Left lung (tissue), 14 donors: ENCODE measurements at places on chromosomes 6 and 20.
A peak's percentile ranks its signal among the peaks of the same experiment; 100 is the strongest.

DNA sequence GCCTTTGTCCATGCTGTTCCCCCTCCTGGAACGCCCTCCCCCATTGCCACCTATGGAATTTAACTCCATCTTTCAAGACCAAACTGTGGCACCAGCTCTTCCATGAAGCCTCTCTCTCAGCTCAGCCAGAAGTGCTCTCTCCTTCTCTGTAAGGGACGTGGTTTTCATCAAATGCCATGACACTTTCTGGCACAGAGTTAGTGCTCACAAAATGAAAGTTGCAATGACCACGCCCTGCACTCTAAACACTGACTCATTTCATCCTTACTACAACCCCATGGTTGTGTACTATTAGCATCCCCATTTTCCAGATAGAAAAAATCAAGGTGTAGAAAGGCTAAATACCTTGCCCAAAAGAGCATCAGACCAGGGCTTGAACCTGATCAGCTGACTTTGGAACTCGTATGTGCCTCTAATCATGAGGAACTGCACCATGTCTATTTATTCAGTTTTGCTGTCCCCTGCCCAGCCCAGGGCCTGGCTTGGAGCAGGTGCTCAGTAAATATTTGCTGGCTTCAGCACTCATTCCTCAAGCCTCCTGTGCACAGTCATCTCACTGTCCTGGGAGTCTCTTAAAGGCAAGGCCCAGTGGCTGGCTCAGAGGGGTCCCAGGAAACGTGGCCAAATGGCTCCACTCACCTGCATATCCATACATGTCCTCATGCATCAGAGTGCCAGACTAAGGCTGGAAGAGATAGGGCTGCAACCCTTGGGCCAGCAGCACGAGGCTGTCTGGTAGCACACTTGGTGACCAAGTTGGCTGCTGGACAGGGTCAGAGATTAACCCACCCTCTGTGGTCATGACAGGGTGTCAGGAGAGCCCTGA, 77.9 kb downstream of the MRPL14 start:
- no peak for DNase-seq

DNA sequence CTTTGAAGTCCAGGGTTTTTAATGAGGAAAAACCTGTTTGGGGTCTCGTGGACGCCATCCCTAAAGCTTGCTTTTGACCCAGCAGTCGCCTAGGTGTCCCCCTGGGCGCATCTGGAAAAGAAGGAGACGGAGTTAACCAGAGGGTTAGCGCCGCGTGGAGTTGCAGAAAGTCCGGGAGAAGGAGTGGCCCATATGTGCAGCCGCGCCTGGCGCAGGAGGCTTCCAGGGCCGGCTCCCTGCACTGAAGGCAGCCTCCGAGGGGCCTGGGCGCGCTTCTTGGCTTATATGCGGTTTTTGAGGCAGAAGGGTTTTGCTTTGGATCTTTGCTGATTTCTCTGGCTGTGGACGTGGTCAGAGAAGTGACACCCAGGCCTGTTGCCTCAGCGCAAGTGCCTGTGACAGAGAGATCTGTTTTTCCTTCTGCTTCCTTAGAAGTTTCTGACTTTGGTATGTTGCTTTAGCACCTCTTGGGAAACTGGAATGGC, 987 bp downstream of the TMEM181 start:
- peak; percentile 82 for DNase-seq

DNA sequence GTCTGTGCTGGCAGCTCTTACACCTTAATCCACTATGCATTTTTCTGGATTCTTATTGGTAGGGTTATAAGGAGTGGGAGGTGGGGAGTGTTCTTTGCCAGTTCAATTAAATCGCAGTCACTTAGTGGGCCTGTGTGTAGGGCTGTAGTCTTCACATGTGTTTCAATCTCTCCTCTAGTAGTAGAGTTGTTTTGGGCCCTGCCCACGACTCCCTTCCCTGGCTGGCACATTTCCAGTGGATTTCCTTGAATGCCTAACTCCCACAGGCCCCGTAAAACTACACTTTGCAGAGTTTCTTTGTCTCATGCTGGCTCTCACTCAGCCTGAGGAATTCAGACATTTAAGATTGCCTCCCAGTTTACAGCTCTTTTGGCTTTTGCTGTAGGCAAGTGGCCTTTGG, 414.0 kb upstream of the OPRM1 start:
- DNase-seq: no peak

- DNase-seq: no peak
Observed at GRCh38 chr6:33324125-33324524, 6.6 kb upstream of the ZBTB22 start.

DNA sequence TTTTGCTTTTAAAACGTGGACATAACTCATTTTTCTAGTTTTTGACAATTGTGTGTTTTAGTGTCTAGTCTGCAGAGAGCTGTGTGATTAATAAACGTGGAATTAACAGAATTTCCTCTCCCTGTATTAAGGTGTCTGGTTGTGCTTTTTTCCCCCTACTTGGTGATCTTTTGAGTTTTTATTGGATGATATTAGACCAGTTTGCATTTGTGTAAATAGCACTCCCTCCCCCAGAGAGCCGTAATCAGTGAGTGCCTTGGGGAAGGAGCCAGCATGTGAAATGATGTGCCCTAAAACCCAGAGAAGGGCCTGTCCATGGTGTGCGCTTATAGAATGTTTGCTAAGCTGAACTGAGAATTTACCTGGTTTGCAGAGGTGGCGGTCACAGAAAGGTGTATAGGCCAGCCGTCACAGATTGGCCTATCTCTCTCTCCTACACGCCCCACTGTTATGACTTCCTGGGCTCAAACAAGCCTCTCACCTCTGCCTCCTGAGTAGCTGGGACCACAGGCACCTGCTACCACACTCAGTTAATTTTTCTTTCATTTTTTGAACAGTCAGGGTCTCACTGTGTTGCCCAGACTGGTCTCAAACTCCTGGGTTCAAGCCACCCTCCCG, 42.4 kb downstream of the ALDH5A1 start:
- DNase-seq: no peak

GRCh38 chr20:55173601-55174000, 698.2 kb downstream of the DOK5 start:
- no peak for DNase-seq

DNA sequence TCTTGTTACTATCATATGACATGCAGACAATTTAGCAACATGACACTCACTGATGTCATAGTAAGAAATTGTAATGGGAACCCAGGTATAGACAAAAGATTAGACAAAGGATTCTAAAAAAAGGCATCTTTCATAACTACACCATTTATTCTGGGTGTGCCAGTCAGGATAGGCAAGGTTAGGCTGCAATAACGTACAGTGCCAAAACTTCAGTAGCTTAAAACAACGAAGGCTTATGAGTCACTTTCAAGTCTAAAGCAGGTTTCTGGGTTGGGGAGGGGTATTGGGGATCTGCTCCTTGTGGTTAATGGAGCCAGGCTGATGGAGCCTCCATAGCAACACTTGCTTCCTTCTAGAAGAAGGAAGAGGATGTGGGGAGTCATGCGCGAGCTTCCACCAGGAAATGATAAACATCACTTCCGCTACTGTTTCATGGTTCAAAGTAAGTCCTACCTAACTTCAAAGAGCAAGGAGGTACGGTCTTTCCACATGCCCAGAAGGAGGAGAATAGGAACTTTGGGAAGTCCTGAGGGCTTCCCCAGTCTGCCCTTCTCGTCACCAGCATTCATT, 2.0 kb upstream of the GTSF1L start:
- DNase-seq: no peak

- no peak for DNase-seq
Observed at GRCh38 chr20:16283307-16283706, 289.9 kb downstream of the KIF16B start.

DNA sequence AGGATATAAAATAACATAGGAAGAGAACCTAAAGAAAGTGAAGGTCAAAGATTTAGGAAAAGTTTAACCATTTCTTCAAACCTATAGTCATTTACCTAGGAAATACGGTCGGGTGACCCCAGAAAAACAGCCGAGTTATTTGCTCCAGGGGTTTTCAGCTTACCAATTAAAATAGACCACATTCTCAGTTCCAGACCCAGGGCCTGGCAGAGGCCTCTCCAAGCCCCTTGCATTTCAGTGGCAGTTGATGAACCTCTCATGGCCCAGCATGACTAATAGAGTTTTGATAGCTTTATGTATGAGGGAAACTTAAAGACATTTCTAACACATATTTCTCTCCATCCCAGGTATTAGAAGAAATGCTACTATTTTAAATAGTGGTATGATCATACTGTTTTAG, 113.5 kb downstream of the OGFRL1 start:
- no peak for DNase-seq

DNA sequence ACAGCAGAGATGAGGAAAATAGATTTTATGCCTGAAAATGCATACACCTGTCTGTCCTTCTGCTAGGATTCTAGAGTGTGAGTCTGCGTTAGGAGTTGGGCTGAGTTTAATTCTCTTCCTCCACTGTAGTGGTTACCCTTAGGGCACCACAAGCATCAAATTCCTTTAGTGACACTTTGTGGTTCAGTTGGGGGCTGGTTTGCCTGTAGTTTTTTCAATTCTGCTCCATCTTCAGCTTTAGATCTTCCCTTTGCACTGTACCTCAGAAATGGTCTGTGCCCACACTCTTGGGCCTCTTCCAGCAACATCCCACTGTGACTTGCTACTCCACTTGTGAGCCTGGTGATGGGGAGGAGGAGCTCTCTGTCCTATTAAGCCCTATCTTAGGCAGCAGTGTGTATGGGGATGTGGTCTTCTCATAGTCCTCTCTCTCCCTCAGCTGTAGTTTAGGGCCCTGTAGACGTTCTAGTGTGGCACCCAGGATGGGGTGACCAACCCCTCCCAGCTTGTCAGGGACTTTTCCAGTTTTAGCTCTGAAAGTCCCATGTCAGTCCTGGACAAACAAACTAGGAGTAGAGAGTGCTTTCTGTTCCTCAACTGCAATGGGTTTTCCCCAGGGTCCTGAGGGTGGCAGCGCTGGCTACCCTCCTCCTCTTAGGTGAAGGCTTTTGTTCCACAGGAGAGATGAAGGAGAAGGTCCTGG, 19.7 kb upstream of the OGFRL1 start:
- DNase-seq: no peak

DNA sequence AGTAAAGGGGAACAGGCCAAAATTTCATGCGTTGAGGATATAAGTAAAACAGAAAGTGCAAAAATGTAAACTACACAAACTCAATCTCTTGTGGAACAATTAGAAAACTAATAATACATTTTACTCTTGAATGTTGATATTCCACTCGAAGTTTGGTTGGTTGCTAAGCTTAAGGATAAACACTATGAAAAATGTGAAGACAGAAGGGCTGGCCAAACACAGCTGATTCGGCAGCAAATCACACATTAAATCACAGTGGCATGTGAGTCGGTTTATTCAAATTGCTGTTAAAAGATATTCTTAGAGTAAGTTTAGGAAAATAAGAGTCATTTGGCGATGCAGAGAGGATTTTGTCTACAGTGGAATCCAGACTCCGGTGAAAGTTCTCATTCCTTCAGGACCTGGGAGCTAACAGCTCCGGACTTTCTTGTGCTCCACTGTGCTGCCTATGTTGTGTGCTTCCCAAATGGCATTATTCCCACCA, 1.4 kb upstream of the EPM2A start:
- peak; percentile 73 for DNase-seq

DNA sequence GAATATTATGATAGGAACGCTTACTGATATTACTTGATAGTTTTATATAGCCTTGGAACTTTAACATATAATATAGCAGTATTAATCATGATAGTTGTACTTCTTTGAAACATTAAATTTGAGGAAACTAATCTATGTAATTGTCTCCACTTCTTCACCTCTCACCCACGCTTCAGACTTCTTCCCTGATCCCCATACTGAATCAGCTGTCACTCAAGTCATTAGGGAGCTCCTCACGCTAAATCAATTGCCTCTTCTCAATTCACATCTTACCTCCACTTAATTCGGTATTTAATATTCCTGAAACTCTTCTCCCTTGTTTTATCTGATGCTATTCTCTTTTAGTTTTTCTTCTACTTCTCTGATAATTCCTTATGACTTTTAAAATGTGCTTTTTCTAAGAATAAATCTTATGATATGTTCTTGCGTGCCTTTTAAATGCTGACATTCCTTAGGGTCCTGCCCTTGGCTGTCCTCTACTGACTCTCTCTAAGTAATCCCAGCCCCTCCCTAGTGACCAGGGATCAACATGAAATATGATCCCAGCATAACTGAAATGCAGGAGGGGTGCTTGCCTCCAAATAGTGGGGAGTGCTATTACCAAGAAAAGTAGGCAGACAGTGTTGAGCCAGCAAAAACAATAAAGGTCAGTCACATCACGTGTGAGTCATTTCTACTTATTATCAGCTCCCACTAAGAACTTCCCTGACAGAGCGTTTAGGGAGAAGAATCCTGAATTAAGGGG, 9.9 kb downstream of the ANKRD66 start:
- DNase-seq: no peak

- DNase-seq: no peak
Observed at GRCh38 chr6:41682497-41683272, 44.4 kb downstream of the MDFI start.

DNA sequence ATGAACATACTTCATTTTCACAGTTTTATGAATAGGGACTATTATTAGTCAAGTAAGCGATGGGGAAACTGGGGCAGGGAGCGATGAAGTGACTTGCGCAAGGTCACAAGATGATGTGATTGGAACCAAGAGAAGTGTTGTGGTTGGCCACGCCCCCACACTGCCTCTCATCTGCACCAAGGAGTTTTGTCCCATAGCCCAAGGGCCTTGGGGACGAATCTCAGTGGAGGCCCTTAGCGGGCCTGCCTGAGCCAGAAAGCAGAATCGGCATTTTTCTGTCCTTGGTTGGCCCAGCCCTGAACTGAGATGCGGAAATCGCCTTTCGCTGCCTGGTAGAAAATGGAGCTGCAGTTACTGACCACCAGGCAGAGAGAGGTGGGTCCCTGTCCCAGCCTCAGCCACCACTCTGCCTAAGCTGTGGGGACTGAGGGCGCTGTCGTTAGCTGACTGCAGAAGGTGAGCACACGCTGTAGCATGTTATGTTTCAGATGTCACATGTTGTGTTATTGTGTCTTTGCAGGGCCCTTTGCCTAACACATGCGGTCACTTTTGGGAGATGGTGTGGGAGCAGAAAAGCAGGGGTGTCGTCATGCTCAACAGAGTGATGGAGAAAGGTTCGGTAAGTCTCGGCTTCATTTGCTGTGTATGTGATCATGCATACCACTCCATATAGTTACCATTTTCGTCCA, 57.8 kb downstream of the PTPN1 start:
- no peak for DNase-seq

GRCh38 chr6:77403424-77403823, 59.9 kb downstream of the HTR1B start:
- no peak for DNase-seq

DNA sequence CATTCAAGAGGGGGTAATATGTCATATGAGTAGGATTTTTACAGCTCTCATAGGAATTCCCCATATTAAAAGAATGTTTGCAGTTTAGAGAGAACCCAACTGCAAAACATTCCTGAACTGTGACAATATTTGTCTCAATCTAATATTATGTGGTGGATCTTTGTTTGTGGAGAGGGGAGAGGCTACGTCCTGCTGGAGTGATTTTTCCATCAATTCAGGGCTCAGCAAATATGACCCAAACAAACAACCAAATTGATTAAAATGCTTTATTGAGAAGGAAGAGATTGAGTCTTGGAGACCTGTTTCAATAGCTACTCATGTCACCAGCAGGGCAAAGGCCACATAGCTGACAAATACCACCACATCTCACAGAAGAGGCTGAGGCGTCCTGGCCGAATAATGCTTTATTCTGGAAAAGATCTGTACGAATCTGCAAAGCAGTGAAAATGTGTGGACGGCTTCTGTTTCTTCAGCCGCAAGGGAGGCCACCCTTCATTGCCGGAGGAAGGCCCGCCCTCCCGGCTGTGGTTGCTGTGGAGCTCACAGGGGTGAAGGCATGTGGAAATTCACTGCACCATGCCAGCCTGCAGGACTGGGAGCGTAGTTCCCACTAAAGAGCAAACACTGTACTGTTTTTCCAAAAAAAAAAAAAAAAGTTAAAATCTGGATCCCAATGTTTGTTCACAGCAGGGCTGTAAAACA, 89.7 kb upstream of the QKI start:
- peak; percentile 82 for DNase-seq

- no peak for DNase-seq
Observed at GRCh38 chr6:53701333-53702218, 36.0 kb upstream of the KLHL31 start.
